ENCODE measurements at places on chromosomes 12 and 14.

DNA sequence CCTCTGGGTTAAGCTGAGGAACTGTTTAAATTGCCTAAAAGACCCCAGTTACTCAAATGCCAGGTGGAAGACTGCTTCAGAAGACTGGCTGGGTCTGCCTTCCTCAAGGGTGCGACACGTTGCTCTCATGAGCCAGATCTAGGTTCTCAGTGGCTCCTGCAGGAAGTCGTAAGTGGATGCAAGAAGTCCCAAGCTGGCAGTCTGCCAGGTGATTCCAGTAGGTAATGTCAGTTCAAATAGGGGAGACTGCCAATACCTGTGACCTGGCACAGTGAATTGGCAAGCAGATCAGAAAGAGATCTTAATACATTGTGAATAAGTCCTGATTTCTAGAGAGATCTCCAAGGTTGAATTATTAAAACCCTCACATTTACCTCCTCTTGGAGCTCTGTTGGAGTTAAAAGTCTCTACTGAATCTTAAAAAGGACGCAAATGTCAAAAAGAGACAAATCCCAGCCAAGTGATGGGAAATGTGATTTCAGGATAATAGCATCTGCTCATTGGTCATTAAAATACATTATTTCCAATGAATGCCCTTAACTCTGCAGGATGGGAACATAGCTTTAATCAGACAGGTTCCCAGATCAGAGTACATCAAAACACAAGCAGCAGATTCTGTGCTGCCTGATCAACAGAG, 98.8 kb upstream of the FRMD6 start:
- peak; percentile 44 for DNase-seq

GRCh38 chr12:94157181-94157580, 8.8 kb downstream of the PLXNC1 start:
- DNase-seq: no peak

DNA sequence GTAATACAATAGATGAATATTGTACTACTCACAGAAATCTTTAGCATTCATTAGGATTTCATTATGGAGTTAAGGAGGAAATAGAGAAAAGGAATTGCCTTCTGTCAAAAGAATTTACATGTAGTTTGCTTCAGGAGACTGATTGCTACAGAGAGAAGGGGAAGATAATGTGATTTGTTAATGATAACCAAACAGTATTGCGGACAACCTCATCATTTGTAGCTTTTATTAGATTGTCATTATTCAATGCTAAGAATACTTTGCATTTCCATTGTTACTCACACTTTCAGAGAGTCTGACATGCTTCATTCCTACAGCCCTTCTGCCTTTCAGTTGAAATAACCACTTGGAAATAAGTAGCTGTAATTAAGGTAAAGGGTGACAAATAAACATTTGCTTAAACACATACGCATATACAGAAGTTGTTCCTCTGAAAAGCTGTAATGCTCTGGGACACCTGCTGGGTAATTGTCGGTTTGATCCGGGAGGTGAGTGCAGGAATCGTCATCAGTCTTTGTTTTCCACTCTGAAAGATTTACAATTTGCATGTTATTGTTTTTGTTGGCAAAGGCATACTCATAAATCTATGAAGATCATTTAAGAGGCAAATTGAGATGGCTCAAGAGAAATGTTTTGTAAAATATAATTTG, 600.2 kb downstream of the TRHDE start:
- no peak for DNase-seq

GRCh38 chr12:26608706-26609105, 224.3 kb downstream of the ITPR2 start:
- DNase-seq: no peak

DNA sequence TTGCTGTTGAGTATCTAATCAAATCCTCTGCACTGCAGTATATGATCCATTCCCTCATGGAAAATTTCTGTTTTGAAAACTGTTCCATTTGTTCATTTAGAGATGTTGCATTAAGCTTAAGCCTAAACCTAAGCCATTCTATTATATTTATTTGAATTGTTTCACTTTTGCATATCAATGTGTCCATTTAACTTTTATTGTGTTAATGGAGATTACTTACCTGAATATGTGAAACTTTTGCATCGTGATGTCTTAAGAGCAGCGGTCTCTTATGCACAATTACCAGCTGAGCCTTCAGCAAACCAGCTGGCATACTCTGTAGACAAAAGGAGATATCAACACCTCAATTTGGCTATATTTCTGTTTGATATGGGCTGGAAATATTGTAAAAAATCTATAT, 922.5 kb upstream of the FBXO33 start:
- no peak for DNase-seq

GRCh38 chr12:13101821-13102375, 1.6 kb downstream of the GSG1 start:
- peak; percentile 31 for DNase-seq

DNA sequence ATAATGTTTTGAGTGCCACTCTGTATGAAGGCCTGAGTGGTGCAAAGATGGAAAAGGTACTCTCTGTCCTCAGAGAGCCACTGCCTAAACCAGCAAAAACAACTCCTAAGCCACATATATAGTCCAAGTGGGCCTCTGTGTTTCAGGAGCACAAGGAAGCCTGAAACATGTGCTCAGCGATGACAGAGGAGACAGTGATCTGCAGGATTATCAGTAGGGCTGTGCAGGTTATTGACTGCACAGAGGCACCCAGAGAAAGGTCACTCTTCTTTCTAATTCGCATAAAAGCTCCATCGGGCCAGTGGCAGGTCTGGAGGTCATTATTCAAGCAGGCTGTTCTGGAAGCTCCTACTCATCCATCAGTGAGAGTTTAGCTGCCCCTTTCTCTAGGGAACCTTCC, 361.9 kb downstream of the BCL11B start:
- DNase-seq: no peak

DNA sequence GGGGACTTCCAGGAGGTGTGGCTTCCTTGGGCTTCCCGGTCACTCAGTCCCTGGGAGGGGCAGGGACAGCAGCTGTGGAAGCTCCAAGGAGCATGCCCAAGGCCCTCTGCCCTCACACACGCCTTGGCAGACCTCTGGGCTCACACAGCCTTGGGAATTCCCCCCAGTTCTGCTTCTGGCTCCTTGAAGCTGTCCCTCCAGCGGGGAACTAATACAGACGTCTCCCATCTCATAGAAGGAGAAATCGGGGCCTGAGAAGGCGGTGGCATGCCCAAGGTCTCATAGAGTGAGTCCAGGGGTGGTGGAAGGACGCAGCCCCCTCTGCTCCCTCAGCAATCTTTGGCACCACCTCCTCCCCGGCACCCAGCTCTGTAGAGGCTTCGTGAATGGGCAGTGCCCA, 15.7 kb upstream of the TMEM119 start:
- peak; percentile 74 for DNase-seq

DNA sequence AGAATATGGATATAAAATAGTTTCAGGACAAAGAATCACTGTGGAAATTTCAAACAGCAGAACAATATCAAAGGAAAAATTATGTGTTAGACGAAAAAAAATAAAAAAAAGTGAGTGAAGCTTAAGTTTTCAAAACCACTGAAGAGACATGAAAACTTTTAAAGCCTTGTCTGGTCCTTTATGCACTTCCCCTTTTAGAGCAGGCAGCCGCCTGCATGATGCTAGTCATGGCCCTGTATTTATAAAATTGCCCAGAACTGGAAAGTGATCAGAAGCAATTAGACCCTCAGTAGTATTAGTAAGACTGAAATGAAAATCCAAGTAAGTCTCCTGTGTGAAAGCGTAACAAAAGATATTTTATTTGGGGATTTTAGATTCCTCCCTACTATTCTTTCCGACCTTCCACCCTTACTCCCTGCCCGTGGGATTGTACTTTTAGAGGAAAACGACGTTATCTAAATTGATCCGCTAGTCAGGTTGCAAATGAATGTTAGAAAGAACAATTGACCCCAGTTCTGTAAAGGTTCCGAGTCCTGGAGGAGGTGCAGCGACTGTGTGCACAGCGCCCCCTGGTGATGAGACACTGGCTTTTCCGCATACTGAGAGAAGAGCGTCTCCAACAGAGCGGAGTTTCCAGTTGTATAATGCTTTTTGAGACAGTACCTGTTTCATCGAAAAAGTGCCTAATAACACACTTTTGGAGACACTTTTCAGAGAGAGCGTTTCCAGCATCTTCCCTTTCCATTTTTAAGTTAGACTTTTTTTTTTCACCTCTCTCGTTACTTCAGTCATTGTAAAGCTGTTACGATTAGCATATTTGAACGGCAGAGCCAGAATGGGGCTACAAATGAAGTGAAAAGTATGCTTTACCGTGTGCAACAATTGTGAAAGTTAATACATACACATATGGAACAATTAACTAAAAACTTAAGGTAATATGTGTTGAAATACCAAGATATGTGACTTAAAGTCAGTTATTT, 12.4 kb downstream of the MGST1 start:
- DNase-seq: peak; percentile 17

DNA sequence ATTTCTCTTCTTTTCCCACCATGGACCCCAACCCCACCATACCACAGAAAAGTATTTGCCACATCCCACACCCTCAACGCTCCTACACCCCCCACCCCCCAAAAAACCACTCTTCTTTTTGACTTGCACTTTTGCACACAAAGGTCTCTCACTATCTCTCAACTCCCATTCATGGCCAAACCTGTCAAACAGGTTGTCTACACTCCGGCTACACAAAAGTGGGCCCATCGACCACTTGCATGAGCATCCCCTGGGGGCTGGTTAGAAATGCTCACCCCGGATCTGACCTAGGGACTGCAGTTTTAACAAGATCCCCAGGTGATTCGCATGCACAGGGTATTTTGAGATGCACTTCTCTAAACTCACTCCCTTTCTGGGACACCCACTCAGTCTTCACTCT, 248.2 kb downstream of the DPF3 start:
- DNase-seq: no peak

DNA sequence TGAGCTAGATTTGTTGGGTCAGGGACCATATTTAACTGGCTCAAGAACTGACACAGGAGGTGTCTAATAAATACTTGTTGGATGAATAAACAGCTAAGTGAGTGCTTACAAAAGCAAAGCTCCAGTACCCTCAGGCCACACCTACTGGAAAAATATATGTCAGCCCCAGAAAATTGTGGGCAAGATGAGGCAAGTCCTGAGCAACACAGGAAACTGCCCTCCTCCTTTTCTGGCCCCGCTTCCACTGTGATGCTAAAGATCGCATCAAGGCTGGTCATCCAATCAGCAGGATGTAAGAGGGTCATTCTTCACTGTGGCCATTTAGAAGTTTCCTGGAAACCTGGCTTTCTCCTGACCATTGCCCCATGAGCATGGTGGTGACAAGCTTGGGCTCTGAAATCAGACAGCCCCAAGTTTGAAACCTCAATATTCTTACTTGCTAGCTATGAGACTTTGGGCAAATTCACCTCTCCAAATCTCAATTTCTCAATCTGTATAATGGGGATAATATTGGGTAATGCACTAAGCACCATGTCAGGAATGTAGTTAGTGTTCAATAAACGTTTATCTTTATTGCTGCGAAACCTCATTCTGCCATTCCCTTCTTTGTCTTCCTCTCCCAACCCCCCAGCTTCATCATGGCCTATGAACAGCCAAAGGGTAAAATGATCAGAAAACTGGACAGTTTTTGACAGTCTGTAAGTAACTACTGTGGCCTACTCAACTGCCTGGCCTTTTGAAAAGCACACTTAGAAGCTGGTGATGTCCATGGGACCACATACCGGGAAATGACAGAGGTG, 139.3 kb upstream of the PZP start:
- no peak for DNase-seq

- no peak for DNase-seq
Observed at GRCh38 chr14:35221462-35221861, 70.7 kb upstream of the PSMA6 start.

DNA sequence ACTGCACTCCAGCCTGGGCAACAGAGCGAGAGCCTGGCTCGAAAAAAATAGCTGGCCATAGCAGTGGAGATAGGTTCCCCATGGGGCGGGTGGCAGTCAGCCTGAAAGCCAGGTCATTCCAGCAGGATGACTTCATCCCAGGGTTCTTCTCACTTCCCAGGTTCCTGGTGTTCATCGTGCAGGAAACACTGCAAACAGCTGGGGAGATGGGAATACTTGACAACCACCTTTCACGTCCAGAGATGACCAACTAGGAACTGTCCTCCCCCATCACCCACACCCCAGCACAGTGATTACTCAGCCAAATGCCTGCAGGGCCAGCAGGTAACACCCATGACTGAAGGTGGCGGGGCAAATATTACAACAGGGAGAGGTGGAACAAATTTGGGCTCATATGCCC, 1.7 kb downstream of the VSIG10 start:
- peak; percentile 89 for DNase-seq

DNA sequence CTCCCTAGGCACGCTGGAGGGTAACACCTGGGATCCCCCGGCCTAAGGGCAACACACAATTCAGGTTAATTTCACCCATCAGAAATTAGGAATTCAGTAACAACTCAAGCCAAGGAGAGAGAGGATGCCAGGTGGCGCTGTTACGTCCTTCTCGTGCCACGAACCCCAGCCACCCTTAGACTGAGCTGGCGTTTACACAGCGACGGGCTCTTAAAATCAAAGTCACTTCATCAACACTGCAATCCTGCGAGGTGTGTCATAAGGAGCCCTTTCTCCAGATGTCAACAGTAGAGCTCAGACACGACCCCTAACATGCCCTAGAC, 110.6 kb upstream of the TMEM132D start:
- no peak for DNase-seq

DNA sequence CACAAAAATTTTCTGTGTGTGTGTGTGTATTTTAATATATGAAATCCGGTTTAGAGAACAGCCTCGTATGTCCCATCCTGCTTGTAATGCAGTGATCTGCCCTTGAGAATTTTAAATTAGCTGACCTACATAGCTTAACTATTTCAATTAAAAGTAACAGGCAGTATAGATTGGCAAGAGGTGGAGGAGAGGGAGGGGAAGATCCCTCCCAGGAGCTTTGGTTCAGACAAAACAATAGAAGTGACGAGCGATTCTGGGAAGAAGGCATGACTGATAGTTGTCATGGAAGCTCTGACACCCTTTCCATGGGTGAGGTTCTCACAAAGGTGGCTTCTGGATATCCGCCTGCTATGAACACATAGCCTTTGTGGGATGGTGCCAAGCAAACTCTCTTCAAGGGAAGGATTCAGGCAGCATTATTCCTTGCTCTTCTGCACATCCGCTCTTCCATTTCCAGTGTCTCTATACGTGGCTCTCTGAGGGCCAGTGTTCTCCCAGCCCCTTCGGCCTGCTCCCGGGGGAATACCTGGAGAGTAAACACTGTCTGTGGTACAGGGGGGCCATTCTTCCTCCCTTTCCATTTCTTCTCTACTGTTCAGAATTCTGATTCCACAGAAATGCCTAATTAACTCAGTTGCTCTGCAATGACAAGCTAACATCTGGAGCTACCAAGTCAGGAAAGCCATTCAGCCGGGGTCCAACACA, 182.0 kb downstream of the CACNA1C start:
- no peak for DNase-seq

- DNase-seq: peak; percentile 31
Observed at GRCh38 chr14:79730953-79731352, 480.4 kb downstream of the DIO2 start.

- DNase-seq: no peak
Observed at GRCh38 chr12:51009056-51009440, 17.1 kb downstream of the SLC11A2 start.

DNA sequence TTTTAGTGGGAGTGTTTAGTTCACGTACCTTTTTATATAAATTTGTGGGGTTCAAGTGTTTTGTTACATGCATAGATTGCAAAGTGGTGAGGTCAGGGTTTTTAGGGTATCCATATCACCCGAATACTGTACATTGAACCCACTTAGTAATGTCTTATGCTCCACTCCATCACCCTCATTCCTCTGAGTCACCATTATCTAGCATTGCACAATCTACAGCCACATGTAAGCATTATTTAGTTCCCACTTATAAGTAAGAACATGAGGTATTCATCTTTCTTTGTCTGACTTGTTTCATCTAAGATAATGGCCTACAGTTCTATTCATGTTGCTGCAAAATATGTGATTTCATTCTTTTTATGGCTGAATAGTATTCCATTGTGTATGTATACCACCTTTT, 583.7 kb upstream of the LRFN5 start:
- DNase-seq: no peak

Data from RCC 7860 (cell line).